Osteocyte (in vitro differentiated cells): ENCODE measurements at places on chromosomes 4 and X.
A peak's percentile ranks its signal among the peaks of the same experiment; 100 is the strongest.

GRCh38 chr4:163806653-163807052 lies 312.2 kb downstream of the TMA16 start:
- no peak for DNase-seq

DNA sequence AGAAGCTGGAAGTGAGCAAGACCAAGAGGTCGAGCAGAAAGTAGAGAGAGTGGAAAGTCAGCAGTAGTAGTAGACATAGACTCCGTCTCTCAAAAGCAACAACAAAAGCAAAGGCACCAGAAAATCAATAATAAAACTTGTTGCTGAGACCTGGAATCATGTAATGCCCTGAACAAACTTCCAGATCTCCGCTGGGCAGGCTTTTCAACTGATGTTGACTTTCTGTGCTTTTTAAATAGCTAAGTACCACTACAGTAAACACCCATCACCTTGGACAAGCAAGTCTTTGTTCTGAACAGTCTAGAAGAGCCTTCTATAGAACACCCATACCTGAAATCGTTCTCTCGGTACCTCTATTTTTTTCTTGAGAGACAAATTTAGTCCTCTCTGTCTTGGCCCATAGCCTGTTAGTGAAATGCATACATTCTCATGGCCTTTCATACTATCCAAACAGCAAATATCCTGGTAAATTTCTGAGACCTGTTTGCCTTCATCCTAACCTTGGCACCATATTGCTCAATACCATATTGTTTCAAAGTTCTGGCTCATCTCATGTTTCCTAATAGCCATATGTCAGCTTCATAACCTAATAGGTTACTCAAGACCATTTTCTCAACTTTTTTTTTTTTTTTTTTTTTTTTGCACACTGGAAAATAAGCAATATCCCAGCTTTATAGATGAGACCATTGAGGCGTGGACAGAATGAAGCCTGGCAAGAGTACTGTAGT lies 200.6 kb upstream of the RBPJ start:
- no peak for DNase-seq

- no peak for DNase-seq
These were observed 171.7 kb downstream of the PAPSS1 start for GRCh38 chr4:107548211-107548905.

- DNase-seq: no peak
These were observed 20.8 kb downstream of the ARHGEF6 start for GRCh38 chrX:136759968-136760367.

- no peak for DNase-seq
These were observed 619.2 kb upstream of the GNPDA2 start for GRCh38 chr4:45345558-45345957.

DNA sequence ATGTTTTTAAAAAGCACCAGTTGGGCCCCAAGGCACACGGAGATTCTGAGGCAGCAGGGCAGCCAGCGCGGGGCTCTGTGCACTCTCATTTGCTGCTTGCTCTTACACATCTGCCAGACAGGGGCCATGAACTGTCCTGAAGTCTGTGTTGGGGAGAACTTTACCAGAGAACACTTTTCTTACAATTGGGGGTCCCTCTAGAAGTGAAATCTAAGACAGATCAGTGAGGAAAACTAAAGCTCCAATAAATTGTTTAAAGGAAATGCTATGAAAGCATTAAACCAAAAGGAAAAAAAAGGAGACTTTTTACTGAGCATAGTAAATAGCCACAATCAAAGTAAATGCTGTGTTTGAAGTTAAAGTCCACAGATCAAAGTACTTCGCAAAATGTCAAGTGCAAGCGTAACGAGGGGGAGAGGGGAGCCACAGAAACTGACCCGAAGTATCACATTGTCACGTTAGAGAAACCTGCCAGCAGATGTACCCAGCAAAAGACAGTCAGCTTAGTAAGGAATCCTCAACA lies 37.8 kb downstream of the SORBS2 start:
- DNase-seq: no peak

DNA sequence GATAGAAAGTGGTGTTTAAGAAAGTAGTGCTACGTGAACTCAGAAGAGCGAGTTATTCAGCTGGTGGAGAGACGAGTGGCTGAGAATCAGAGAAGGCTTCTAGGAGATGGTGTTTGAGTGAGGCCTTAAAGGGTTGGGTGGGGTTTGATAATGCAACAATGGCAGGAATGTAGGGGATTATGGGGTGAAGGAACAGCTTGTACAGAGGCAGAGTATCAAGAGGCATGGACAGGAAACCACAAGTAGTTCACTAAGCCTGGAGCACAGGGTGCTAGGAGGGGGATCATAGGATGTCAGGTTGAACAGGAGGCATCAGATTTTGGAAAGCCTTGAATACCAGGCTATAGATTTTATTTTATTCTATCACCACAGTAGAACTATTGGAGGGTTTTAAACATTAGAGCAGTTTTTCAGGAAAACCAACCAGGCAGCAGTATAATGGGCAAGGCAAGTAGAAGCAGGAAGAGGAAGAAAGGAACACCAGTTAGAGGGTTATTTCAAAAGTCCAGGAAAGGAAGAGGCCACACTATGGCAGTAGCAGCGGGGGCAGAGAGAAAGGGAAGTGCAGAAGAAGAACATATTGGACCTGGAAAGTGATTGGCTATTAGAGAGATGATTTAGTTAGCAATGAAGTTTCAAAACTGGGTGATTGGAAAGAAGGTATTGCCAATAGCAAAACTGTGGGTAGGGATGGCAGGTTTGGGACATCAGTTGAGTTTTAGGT lies 99.2 kb downstream of the DOCK11 start:
- DNase-seq: no peak

DNA sequence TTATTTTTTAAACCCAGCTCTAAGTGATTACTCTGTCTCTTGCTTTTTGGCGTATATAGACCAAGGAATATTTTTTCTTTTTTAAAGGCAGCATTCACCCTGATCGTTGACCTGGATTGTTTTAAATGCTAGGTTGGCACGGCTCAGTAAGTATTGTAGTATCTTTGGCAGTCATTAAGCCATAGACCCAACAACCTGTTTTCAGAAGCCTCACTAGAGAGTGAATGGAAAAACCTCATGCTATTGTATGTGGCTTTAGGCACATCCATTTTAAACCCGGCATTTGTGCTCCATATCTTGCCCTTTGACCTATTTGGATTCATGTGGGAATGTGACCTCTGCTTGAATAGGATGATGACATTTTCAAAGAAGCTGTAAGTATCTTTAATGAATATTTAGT lies 183.9 kb downstream of the SNCA start:
- DNase-seq: no peak

DNA sequence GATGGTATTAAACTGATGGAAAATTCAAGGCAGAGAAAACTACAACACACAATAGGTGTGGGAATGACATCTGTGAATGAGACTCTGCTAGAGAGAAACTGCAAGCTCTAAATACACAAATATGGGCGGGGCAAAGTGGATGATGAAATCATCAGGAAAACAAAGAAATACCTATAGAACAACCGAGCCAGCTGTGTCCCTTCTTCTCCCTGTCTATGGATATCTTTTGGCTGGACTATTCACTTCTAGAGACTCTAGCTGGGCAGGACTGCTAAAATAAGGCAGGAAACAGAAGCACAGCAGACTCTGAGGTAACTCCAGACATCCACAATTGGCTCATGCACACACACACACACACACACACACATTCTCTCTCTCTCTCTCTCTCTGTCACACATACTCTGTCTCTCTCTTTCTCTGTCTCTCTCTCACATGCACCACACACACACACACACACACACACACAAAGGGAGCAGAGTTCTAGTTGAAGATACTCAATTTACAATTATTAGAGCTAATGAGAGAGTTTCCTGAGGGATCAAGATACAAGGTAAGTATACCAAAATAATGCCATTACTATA lies 27.2 kb upstream of the EDNRA start:
- DNase-seq: no peak

GRCh38 chrX:137549851-137550664 lies 15.9 kb upstream of the ZIC3 start:
- DNase-seq: no peak

DNA sequence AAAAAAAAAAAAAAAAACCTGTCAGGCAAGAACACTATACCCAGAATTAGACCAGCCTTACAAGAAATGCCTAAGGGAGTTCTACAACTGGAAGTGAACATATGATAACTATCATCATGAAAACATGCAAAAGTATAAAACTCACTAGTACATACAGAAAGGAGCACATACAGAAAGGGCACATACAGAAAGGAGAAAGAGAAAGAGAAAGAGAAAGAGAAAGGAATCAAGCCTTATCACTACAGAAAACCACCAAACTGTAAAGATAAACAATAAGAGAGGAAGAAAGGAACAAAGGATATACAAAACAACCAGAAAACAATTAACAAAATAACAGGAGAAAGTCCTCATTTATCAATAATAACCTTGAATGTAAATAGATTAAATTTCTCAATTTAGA lies 50.4 kb downstream of the PHKA1 start:
- DNase-seq: no peak

DNA sequence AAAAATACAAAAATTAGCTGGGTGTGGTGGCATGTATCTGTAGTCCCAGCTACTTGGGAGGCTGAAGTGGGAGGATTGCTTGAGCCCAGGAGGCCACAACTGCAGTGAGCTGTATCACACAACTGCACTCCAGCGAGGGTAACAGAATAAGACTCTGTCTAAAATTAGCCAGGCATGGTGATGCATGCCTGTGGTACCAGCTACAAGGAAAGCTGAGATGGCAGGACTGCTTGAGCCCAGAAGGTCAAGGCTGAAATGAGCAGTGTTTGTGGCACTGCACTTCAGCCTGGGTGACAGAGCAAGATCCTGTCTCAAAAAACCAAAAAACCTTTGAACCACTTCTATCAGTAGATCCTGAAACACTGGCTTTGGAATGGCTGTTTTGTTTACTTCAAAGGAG lies 10.2 kb downstream of the GRSF1 start:
- no peak for DNase-seq

GRCh38 chr4:62709618-62710252 lies 1509.6 kb downstream of the ADGRL3 start:
- no peak for DNase-seq

- DNase-seq: no peak
These were observed 7.7 kb upstream of the SLAIN2 start for GRCh38 chr4:48333587-48333986.

GRCh38 chr4:170794525-170794924 lies 704.8 kb upstream of the AADAT start:
- DNase-seq: no peak

GRCh38 chr4:127403471-127404084 lies 229.2 kb upstream of the INTU start:
- DNase-seq: no peak

DNA sequence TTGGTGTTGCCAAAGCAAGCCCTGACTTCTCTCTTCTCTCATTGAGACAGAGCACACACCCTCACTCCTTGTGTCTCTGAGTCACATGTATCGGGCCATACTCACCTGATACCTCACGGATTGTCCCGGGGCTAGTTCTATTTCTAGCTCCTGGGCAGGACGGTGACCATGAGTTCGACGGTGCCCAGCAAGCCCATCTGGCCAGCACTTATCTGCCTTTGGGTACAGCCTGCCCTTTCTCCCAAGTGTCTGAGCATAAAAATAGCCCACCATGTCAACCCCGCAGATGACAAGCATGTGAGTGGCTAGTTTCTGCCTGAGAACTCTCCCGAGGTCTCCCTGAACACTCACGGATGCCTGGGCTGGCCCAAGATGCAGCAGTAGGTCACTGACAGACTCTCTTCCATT lies 158.5 kb downstream of the DHRSX start:
- DNase-seq: no peak

- DNase-seq: peak; percentile 86
These were observed 768 bp downstream of the MID2 start for GRCh38 chrX:107826238-107827029.

GRCh38 chrX:56576721-56577120 lies 13.3 kb downstream of the UBQLN2 start:
- DNase-seq: no peak

- no peak for DNase-seq
These were observed 86.7 kb downstream of the PSAPL1 start for GRCh38 chr4:7347981-7348380.

DNA sequence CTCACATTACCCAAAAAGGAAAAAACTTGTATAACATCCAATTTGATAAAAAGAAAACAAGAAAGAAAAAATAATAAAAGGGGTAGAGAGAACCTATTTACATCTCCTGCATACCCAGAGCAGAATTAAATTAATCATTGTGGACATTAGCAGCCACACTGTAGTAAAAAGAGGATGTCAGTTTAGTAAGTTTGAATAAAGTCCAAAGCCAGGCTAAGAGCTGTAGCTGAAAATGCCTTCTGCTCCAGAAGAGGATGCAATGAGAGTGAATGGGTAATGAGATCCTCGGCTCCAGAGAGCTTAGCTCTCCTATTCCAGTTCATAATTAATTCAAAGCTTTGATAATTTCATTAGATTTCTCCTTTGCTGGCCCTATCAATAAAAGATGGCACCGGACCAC lies 78.2 kb downstream of the SLC10A7 start:
- no peak for DNase-seq

GRCh38 chr4:13539047-13539618 lies 5.2 kb downstream of the NKX3-2 start:
- no peak for DNase-seq

- no peak for DNase-seq
These were observed 38.1 kb downstream of the FRG2 start for GRCh38 chr4:189988877-189989431.

GRCh38 chr4:82508806-82509428 lies 52.9 kb downstream of the TMEM150C start:
- DNase-seq: no peak

- no peak for DNase-seq
These were observed 20.6 kb downstream of the GALNT7 start for GRCh38 chr4:173189117-173189693.

- no peak for DNase-seq
These were observed 128.8 kb upstream of the NKX1-1 start for GRCh38 chr4:1534876-1535526.

GRCh38 chr4:179709961-179710624 lies 2267.9 kb upstream of the AGA start:
- DNase-seq: no peak

GRCh38 chrX:96140796-96141195 lies 543.8 kb upstream of the DIAPH2 start:
- no peak for DNase-seq

GRCh38 chr4:153138736-153139135 lies 65.5 kb upstream of the TRIM2 start:
- no peak for DNase-seq

GRCh38 chr4:13371048-13371447 lies 113.1 kb downstream of the RAB28 start:
- no peak for DNase-seq

DNA sequence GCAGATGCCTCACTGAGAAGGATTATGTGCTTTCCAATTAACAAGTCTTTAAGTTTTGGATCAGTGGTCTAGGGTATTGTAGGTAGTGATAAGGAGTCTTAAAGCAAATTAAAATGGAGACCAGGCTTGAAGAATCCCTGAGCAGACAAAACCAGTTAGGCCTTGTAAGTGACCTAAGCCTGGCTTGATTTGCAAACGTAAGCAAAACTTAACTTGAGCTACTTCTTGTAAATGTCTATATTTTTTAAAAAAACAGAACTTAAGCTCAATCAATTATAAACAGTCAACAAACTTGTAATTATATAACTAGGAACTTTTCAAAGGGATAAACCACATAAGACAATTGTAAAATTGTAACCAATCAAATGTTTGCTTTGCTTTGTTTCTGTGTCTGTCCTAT lies 72.7 kb upstream of the NALF2 start:
- no peak for DNase-seq
